ENCODE measurements at places on chromosomes 11 and 22.

DNA sequence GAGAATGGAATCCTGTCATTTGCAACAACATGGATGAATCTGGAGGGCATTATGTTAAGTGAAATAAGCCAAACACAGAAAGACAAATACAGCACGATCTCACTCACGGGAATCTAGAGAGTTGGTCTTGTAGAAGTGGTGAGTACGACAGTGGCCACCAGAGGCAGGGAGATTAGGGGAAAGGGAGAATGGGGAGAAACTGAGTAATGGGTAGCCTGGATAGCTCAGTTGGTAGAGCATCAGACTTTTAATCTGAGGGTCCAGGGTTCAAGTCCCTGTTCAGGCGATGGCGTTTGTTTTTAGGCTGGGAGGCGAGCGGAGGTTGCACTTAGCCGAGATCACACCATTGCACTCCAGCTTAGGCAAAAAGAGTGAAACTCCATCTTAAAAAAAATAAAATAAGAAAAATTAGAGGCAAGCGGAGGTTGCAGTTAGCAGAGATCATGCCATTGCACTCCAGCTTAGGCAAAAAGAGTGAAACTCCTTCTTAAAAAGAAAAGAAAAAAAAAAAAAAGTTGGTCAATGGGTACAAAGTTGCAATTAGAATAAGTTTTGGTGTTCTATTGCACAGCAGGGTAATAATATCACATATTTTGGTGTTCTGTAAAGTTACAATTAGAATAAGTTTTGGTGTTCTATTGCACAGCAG is 95.7 kb upstream of the UBASH3B start:
- peak; percentile 14 for DNase-seq

- no peak for DNase-seq
Observed at GRCh38 chr11:64891215-64891848, 12.9 kb upstream of the EHD1 start.

DNA sequence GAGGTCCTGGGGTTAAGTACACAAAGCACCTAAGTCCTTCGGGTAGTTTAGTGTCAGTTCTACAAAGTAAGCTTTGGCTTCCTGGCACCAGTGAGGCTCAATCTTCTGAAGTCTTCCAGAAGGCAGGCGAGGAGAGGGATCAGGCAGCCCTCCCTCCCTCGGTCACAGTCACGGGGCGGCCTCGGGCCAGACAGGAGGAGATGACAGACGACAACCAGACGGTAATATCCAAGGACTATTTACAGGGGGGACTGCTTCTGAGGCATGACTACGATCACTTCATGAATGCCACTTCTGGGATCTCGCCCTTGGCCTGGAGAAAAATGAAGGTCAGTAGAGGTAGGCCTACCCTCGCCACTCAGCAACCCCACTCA is 383 bp upstream of the TMEM223 start:
- no peak for DNase-seq

- DNase-seq, result no peak
Observed at GRCh38 chr11:91966368-91966767, 258.2 kb upstream of the FAT3 start.

DNA sequence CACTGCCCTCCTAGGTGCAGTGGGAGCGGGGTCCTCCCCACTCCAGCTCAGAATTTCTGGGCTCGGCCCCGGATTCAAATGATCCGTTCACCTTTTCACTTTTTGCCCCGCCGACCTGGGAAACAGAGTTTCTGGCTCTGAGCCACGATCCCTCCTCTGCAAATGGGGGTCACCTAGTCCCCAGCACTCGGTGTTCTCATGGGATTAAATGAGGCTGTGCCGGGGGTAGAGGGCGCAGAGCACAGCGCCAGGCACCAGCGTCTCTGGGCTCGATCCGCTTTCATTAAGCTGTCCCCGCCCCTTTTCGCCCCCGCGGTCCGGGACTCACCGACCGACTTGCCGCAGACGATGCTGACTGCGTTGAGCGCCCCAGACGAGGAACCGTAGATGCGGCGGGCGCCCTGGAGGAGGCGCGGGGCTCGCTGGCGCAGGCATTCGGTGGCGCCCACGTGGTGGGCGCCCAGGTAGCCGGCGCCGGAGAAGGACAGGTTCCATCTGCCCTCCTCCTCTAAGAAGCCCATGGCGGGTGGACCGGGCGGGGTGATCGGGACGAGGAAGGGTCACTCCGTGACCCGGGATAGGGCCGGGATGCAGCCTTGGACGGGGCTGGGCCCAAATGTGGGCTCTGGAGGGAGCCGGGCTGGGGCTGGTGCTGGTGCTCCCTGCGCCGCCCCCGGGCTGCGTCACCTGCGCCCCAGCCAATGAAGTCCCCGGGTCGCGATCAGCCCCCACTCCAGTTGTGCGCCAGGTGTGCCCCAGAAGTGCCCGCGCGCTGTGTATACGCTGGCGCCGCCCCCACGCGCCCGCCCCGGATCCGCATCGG is at the start of gene PNPLA5:
TSS of gene PNPLA5 (minus strand) at position 654 of the 823 bp plus-strand sequence. CDS start at position 521, 133 bp downstream.
- DNase-seq, result no peak

GRCh38 chr11:12050470-12051286 is 42.3 kb upstream of the DKK3 start:
- DNase-seq, result no peak

GRCh38 chr22:49554296-49554625 is 273.4 kb downstream of the BRD1 start:
- DNase-seq, result no peak

DNA sequence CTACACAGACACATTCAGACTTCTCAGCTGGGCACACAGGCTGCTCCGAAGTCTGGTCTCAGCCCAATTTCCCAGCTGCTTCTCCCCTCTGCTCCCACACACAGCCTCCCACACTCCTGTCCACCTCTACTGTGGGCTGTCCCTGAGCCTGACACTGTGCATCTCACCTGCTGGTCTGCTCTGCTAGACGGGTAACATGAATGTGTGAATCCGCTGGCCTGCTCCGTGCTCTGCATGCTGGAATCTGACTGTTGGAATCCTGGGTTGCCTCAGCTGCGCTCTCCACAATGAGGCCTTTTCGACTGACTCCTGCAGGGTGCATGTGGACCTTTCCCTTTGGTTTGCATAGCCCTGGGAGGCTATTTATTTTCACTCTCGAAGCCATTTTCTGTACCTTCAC is 489.5 kb upstream of the B3GAT1 start:
- no peak for DNase-seq

GRCh38 chr11:113884361-113884836 is 9.0 kb upstream of the USP28 start:
- no peak for DNase-seq

DNA sequence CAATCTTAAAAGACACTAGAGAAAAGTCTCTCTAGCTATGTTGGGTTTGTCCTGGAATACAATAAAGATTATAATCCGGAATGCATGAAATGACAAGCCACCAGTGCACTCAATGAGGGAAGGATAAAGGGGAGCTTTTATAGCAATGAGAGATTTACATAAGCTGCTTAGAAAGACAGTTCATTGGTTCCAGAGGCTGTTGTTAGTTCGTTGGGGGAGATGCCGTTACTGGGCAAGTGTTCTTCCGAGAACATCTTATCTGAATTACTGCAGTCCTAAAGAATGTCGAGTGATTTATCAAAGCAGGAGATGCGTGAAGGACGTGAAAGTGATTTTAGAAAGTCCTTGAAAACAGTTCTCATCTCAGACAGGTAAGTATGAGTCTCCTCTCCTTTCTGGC is 33.6 kb downstream of the SYN3 start:
- DNase-seq, result no peak

DNA sequence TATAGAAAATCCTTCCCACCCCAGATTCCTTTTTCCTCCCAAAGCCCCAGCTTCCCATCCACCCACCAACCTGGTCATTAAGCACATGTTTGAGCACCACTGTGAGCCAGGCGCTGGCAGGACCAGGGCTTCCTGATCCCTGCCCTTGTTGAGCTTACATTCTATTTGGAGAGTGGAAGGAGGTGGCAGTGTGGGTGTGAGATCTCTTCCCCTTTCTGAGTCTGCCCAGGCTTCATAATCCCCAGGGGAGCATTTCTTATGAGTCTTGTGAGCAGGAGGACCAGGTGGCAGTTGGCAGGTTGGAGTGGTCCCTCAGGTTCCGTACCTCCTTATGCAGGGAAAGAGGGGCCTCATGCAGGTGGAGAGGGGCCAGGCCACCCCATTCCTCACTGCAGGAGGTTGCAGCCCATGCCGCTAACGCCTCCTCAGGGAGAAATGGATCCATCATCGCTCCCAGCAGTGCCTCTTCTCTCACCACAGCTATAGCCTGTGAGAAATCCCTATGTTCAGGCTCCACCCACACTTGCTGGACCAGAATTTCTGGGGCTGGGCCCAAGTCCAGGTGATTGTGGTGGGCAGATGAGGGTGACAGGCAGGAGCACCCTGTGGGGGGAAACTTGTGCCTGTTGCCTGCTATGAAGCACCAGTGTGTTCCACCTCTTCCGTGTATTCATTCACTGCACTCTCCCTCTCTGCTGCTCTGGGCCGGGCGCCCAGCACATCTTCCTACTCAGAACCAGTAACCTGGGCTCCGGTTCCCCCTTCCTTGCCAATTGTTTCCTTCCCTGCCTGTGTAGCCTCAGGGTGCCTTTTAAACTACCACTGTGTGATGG is 23.5 kb downstream of the UBE2L3 start:
- DNase-seq, result no peak

- no peak for DNase-seq
Observed at GRCh38 chr22:40414311-40414710, 43.9 kb downstream of the SGSM3 start.

- no peak for DNase-seq
Observed at GRCh38 chr11:78741741-78742140, 167.1 kb upstream of the NARS2 start.

GRCh38 chr11:116598036-116598435 is 174.8 kb downstream of the BUD13 start:
- no peak for DNase-seq

- no peak for DNase-seq
Observed at GRCh38 chr11:2697866-2698265, 1.9 kb downstream of the KCNQ1OT1 start.

GRCh38 chr11:111395749-111396148 is 16.7 kb upstream of the POU2AF1 start:
- DNase-seq, result no peak

- DNase-seq, result no peak
Observed at GRCh38 chr11:90635151-90635550, 412.3 kb upstream of the CHORDC1 start.

DNA sequence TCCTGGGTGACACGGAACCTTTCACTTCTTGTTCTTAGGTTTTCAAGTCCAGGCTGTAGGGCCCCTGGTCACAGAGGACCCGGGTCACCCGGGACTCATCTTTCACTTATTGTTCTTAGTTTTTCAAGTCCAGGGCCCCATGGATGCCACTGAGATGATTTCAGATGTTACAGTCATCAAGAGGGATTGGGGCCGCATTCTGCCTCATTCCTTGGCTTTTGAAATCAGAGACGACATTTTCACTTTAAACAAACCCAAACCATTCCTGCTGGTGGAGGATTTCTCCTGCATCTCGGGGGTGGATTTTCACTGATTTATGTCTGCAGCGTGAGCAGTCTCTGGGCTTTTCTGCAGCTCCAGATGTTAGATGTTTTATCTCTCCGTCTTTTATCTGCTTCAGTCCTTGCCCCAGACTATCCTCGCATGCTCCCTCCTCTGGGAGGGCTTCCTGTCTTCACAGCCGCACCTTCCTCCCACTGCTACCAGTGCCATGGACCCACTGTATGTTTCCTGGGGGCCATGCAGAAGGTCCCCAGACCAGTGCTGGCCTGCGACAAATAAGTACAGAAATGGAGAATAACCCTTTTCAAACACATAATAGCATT is 27.4 kb downstream of the FBLN1 start:
- DNase-seq, result no peak

DNA sequence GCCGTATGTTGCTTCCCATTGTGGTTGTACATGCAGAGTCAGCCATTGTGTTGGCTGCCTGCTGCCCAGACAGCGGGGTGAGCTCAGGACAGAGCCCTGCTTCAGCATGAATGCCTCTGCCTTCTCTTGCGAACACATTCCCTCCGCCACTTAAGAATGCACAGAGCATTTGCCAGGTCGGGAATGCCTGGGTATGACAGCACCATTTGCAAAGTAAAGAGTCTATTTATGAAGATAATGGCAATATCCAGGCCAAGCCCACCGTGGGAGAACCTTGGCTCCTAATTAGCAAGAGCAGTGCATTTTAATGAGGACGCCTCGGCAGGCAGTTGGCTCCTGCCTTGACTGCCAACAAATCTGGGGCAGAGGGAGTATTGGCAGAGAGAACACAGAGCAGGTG is 62.5 kb upstream of the SORL1 start:
- DNase-seq, result no peak

GRCh38 chr11:19311308-19312030 is 70.7 kb upstream of the E2F8 start:
- DNase-seq, result peak; percentile 27

Measured in SW 1271 (cell line).